NCI-H1436 (cell line): ENCODE measurements at places on chromosomes 2 and 18.
A peak's percentile ranks its signal among the peaks of the same experiment; 100 is the strongest.

DNA sequence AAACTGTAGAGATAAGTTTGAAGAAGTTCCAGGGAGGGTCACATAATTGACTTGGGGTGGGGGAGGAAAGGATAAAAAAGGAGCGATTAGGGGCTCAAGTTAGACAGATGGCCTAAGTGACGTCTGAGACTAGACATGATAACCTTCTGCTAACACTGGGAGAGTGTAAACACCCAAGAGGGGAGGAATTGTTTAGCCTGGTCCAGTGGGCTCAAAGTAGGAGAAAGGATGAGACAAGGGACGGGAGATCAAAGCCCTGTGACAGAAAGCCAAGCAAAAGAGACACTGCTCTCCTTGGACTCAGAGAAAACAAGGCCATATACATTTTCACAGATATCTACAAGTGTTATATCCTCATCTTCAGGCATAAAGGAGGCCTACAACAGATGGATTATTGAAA lies 45.5 kb upstream of the IHH start:
- DNase-seq = no peak

GRCh38 chr2:14577843-14578242 lies 54.7 kb upstream of the LRATD1 start:
- no peak for DNase-seq

- no peak for DNase-seq
These were observed 67.5 kb upstream of the AMMECR1L start for GRCh38 chr2:127953128-127953718.

DNA sequence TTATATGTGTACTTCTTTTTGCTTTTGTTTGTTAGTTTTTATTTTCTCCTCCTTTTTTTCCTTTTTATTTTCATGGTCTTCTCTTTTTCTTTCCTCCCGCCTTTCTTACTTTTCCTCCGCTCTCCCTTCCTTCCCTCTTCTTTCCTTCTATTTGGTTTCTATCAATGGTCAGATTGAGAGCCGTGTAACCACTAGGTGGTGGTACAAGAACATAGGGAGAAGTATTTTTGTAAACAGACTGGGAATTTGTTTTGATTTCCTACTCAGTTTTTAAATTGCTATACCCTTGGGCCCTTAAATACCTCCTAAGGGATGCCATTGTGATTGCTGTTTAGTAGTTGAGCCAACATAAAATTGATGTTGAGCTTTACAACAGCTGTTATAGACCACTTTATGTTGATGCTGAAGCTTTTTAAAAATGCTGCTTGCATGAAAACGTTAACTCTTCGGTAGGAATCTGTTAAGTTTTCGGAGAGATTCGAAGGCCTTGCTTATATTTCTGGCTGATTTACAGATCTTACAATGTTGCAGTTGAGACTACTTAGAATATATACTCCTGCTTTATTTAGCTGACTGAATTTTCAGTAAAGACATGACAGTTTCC lies 124.2 kb downstream of the UBE2E3 start:
- peak; percentile 87 for DNase-seq

DNA sequence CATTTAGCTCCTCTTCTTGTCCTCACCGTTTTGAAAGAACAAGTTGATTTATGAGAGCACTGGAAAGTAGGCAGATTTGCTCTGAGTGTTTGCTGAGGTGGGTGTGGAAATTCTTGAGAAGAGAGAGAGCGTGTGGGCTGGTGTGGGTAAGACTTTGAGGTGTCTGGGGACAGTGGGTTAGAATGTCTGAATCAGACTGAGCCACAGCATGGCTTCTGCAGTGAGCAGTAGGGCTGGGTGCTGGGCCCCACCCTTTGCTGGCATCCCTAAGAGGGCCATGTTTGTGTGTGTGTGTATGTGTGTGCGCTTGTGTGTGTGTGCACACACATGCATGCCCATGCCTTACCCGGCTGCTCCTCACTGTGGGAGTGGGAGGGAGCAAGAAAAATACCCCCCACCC lies 63.7 kb downstream of the COPS8 start:
- DNase-seq = no peak

- DNase-seq = no peak
These were observed 14.6 kb upstream of the LTBP1 start for GRCh38 chr2:32931945-32932709.

- DNase-seq = no peak
These were observed 572 bp upstream of the ZNF516 start for GRCh38 chr18:76495435-76496193.

- DNase-seq = no peak
These were observed 25.4 kb downstream of the DSG4 start for GRCh38 chr18:31402026-31402373.

- DNase-seq = no peak
These were observed 11.2 kb downstream of the REV1 start for GRCh38 chr2:99478632-99479031.

DNA sequence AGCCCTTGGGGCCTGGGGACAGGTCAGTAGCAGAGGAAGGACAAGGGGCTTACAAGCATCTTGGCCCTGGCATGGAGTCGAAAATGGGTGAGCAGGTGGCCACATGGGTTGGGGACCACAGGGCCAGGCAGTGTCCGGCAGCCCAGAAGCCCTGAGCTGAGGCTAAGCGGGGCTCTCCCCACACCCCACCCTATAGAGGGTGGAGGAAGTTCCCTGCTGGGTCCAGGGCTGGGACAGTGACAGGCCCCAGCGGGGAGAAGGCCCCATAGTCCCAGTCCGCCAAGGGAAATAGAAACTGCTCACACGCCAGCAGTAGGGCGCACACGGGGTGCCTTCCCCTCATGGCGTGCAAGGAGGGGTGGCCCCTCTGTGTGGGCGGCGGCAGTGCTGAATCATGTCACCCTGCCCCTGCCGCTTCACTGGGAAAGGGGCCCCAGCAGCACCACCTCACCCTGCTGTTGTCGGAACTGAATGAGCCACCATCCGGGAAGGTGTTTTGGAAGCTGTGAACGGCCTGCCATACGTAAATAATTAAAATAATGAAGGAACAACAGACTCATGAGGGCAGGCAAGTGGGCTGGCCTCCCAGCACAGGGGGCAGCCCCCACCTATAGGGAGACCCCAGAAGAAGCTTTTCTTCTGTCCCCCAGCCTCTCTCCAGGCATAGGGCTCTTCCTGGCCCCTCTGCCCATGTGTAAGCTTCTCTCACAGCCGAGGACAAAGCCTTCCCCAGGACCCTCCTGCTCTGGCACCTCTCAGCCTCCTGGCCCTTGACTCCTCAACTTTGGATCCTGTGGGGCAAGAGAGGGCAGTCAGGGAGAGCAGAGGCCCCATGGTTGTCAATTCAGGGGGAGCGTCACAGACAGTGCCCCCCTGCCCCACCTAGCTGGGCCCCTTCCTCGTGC lies 12.7 kb upstream of the DUSP2 start:
- DNase-seq = no peak

DNA sequence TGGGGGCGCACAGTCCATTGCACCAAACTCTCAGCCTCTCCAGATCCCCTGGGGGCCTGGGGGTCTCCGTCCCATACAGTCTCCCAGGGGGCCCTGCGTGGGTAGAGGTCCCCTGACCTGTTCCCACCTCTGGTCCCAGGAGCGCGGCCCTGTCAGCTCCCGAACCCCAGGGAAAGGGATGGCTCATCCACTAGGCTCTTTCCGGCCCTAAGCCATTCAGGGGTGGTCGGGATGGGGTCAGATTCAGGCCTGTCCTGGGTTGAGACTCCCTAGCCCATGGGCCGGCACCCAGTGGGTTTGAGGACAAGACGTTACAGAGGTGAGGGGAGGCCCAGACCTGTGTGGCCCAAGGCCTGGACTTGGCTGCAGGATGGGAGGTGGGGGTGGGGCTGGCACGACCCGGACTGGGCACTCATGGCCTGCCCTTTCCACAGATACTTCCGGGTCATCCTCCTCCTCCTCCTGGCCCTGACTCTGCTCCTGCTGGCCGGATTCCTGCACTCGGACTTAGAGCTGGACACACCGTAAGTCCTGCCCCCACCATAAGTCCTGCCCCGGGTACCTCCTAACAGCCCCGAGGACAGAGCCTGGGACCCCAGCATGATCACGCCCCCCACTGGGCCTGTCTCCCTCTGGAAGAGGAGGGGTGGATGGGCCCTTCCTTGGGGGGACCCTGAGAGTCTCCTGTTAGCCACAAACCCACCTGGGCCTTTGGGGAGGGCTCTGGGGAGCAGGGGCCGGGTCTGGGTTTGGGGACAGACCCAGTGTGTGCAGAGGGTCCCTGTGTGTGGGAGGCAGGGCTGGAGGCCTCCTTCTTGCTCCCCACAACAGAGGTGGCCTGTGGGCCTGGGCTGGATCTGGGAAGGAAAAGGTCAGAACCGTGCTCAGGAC lies 10.1 kb upstream of the NEU4 start:
- no peak for DNase-seq

DNA sequence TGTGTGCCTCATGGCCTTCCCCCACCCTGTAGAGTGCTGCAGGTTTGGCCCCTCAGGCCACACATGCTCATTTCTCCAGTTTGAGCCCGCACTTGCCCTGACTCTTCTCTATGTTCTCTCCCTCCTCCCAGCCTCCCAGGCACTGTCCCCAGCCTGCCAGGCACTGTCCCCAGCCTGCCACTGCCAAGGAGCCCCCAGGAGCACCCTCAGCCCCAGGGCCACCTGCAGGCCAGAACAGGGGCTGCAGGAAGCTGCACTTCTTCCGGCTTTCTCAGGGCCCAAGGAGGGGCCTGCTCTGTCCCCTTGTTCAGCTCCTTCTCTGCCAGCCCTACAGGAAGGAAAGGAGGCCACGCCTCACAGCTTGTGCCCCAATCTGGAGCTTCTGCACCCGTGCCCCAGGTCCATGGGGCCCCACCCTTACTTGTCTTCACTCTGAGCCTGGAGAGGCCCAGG lies 31.6 kb downstream of the CYP26B1 start:
- peak; percentile 12 for DNase-seq

DNA sequence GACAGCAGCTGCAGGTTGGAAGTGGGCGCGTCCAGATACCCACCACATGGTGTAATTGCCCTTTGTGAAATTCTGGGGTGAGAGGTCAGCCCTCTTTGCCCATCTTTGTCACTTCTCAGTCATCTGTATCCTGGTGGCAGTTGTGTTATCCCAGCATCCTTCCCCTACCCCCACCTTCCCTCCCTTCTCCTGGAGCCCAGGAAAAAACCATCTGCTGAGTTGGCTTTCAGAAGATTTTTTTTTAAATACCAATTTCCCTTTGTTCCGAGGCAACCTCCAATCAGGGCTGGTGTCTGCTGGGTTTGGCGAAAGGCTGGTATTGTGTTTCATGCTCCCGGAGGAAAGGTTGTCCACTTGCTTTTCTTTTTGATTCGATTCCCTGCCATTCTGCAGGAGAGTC lies 35.2 kb downstream of the SETBP1 start:
- DNase-seq = no peak

DNA sequence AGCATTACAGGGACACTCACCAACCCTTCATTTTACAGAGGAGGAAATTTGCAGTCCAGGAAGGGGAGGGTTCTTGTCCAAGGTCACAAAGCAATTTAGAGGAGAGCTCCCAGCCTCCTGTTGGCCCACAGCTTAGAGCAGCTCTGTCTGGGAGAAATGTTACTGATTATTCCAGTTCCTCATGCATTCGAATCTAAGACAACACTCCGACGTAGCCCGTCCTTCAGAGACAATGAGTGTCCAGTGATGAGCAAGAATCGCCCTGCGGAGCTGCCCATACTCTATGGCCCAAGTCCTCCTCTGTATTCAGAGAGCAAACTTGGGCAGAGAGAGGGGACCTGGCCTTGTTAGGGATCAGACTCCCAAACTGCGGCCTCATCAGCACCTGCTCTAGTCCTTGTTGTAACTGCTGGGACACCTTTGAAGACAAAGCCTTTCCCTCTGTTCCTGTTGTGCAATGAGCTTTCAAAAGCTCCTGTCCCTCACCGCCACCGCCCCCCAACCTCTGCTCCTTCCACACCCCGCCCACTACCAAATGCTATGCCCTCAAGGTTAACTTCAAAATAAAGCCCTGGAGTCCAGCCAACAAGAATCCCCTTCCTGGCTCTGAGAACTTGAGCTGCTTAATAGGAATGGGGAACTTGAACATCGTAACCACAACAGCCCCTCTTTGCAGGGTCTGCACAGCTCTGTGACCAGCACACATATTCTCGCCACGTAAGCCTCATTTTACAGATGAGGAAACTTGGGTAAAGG lies 234.8 kb upstream of the SMAD2 start:
- DNase-seq = no peak
